Fibroblast of skin of right quadriceps (primary cell): ENCODE measurements at places on chromosomes 4 and X.

GRCh38 chrX:2488621-2489285, 12.0 kb downstream of the DHRSX start:
- DNase-seq = no peak

DNA sequence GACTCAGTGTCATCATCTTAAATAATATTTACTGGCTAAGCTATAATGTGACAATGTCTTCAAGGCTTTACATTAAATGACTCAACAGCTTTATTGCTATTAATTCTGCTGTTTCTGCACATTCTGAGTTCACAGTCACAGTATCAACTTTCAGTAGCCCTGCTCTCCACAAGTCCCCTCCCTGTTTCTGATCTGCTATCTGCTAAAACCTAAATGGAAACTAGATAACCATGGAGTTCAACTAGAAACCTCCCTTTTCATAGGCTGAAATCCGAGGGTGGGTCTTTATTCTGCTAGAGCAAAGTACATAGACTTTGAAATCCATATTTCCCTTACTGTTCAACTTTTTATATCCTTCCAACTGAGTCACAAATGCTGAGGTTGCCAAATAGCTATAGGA, 5.4 kb upstream of the ACE2 start:
- no peak for DNase-seq

GRCh38 chr4:43757147-43757546, 691.5 kb downstream of the KCTD8 start:
- DNase-seq = no peak

DNA sequence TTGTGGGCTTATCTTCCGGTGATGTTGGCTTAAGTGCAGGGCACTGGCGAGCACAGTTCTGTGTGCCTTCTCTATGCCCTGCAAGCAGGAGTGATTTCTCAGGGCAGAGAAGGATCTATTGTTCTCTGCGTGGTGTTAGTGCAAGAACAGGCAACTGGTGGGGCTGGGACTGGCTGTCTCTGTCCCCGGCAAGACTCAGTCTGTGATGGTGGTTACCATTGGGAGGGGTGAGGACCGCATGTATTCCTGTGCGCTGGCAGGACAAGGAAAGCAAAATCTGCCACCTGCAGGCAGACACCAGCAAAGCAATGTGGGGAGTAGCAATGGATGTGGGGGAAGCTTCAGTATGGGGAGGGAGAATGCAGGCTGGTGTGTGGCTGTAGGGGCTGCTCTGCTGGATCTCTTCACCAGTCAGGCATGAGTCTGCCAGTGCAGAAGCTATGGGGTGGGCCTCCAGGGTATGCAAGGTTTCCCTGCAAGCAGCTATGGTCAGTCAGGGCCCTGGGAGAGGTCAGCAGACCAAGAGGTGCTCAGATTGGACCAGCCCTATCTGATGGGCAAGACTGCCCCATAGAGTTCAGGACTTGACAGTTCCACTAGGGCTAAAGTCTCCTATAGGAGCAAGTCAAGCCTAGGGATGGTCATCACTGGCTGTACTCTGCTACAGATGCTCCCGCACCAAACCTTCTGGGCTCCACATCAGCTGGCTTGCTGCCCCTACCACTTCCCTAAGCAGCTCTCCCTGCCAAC, 16.8 kb downstream of the PF4 start:
- DNase-seq = no peak

DNA sequence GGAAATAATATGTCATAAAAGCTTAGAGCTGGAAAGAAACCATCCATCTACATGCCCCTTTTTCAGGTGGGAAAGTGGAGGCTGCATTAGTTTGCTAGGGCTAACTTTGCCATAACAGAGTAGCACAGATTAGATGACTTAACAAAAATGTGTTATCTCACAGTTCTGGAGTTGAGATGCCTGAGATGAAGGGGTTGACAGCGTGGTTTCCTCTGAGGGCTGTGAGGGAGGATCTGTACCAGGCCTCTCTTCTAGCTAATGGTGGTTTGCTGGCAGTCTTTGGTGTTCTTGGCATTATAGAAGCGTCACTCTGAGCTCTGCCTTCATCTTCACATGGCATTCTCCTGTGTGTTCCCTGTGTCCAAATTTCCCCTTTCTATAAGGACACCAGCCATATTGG, 2.4 kb downstream of the CHRNA9 start:
- DNase-seq = no peak

DNA sequence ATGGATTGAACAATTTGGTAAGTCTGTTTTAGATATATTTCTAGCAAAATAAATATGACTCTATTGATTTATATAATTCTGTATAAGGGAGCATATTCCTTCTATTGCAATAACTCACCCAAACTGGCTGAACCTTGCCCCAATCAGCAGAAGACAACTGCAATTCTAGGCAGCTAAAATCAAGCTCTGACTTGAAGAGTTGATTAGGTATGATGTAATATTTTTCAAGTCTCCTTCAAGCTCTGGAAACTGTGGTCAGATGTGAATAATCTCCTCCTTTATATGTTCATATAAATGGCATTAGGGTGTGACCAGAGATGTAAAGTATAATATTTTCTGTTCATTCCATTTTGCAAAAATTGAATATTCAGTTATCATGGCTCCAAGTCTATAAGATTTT, 8.2 kb downstream of the RASSF6 start:
- DNase-seq = no peak

DNA sequence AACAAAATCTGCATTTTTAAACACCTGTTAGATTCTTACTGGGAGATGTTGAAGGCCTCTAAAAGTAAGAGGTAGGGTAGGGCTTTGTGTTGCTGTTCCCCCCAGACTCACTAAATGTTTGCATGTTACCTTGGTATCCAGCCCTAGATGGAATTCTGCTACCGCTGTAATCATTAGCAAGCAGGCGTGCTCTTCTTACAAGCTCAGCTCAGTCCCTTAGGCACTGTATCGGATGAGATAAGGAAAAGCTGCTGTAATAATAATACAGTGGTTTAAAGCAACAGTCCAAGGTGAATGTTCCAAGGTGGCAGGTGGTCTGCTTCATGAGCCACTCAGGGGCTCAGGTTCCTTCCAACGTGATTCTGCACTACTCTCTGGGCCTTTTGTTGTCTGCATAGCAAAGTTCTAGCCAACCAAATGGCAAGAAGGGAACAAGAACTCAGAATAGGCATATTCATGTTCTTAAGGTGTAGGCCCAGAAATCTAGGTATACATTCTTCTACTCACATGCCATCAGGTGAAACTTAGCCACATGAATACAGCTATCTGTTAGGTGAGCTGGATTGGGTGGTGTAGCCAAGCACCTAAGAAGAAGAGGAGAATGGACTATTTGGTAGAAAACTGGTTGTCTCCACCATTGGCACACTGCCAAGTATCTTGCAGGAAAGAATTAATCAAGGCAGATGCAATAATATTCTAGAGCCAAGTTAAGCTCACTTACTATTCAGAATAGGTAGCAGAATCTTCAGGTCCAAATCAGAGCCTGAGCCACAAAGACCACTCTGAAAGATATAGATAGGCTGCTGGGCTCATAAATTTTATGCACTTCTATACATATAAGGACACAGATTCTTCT, 46.0 kb downstream of the COQ2 start:
- no peak for DNase-seq

DNA sequence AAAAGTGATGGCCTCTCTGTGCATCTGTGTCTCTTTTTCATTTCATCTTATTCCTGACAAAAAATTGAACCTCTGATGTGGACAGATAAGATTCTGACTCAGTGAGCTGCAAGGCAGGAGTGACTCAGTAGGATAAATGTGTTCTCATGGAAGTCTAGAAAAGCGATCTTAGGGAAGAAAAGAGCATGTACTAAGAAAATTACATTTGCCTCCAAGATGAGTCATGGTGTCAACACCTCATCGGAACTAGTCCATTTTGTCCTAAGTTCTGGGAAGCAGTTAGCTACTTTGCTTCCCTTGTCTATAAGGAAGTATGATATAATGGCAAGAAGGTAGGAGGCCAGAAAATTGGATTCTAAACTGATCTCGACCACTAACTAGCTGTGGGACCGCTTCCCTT, 83.5 kb upstream of the AFF2 start:
- peak; percentile 75 for DNase-seq
